Left kidney (tissue), 8 donors: ENCODE measurements at places on chromosomes 2 and 18. TPM values are rescaled to one million over a fixed set of nuclear protein-coding genes. Genes with fewer than 3 reads are reported as not detected.

GCG gene
- polyA plus RNA-seq, result not detected

BCL11A gene
- 15.1 TPM for polyA plus RNA-seq

ACTG2 gene
- polyA plus RNA-seq, result 0.40 TPM

REG3G gene
- polyA plus RNA-seq, result not detected

C2orf66 gene
- polyA plus RNA-seq, result 0.98 TPM

FN1 gene
- polyA plus RNA-seq, result 550 TPM

DCTN1 gene
- polyA plus RNA-seq, result 142 TPM

IL36RN gene
- polyA plus RNA-seq, result 0.07 TPM

WIPF1 gene
- 26.8 TPM for polyA plus RNA-seq

RIT2 gene
- 0.13 TPM for polyA plus RNA-seq
